ENCODE measurements at places on chromosomes 7 and 10.
A peak's percentile ranks its signal among the peaks of the same experiment; 100 is the strongest.

- no peak for DNase-seq
Observed at GRCh38 chr10:61623161-61623560, 39.6 kb upstream of the CABCOCO1 start.

GRCh38 chr7:116037401-116037800 is 6.8 kb upstream of the TFEC start:
- DNase-seq = no peak

GRCh38 chr7:79528421-79528820 is 75.0 kb upstream of the MAGI2 start:
- peak; percentile 4 for DNase-seq

- DNase-seq = no peak
Observed at GRCh38 chr10:29372920-29373319, 84.0 kb downstream of the LYZL1 start.

- DNase-seq = no peak
Observed at GRCh38 chr10:96376483-96376882, 17.7 kb upstream of the OPALIN start.

DNA sequence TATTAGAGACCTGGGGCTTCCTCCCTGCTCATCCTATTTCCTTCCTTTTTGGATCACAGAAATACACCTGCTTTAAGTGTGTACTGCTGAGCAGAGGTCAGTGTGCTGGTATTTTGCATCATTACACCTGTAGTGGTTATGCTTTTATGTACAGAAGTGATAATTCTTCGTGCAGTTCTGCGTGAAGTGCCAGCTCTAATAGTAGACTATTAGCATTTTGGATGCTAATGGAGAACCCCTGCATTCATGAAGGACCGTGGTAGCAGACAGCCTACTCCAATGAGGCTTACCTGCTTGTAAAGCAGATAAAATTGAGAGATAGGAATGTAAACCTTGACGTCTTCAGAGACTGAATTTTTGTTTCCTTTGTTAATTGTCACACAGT is 114.3 kb downstream of the CDK14 start:
- DNase-seq = no peak

- DNase-seq = no peak
Observed at GRCh38 chr7:152074673-152075072, 49.2 kb downstream of the GALNT11 start.

DNA sequence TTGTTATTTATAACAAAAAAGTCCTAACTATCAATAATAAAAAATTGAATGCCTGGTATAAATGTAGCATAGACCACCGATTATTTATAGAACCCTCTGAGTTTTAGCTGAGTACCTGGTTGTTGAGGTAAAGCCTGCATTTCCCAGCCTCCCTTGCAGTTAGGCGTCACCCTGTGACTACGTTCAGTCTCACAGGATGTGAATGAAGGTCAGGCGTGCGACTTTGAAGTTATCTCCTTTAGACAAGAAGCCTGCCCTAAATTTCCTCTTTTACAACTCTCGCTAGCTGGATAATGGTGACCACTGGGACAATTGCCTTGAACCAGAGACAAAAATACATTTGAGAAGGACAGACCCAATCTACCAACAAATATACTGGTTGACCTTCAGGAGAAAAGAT is 67.5 kb upstream of the TES start:
- no peak for DNase-seq

DNA sequence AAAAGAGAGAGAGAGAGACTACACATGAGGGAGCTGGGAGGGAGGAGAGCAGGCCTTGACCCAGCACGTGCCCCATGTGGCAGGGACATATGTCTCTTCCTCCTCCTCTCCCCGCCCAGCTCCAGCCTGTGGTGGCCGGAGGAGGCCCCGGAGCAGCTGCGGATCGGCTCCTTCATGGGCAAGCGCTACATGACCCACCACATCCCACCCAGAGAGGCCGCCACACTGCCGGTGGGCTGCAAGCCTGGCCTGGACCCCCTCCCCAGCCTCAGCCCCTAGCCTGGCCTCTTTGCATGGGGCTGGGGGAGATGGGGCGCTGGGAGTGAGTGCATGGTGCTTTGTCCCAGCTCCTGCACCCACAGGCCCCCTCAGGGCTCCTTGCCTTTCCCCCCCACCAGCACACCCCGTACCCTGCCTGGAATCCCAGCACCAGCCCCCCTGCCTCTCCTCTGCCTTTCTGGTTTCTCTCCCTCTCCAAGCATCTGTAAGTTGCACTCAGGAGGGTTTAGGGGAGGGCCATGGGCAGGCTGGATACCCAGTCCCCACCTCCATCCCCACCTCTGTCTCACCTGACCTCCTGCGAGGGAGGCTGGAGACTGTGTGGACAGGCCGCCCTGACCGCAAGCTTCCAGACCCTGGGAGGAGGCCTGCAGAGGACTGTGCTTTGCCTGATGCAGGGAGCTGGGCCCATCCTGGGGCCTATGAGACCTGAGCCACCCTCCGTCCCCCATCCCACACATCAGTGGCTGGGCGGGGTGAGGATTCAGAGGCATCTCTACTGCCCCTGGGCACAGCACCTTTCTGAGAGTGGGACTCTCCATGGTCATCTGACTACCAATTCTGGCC is 4.8 kb downstream of the UPK3B start:
- DNase-seq = no peak

GRCh38 chr10:113565364-113565763 is 12.5 kb downstream of the HABP2 start:
- DNase-seq = no peak

- DNase-seq = peak; percentile 42
Observed at GRCh38 chr10:91163269-91163868, 57.1 kb upstream of the PCGF5 start.

- DNase-seq = no peak
Observed at GRCh38 chr10:103096130-103096529, 96.9 kb downstream of the NT5C2 start.

GRCh38 chr10:123724747-123725146 is 58.6 kb downstream of the GPR26 start:
- no peak for DNase-seq

- DNase-seq = peak; percentile 21
Observed at GRCh38 chr10:88110355-88110754, 246.9 kb downstream of the PTEN start.

- no peak for DNase-seq
Observed at GRCh38 chr10:12243864-12244620, 48.1 kb downstream of the CDC123 start.

DNA sequence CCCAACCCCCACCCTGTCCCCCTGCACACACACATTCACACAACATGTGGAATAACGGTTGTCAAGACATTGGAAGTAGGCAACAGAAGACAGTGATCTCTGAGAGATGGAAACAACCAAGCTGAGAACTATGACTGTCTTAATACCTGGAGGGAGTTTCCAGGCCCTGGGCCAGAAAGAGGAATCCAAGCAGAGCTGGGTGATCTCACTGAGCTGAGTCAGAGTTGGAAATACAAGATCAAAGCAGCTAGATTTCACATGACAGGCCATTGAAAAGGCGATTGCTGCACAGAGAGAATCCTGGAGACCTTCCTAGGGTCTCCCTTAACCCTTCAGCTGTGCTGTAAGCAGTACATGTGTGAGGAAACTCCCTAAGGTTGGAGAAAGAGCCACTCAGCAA is 165.8 kb upstream of the PRSS1 start:
- peak; percentile 33 for DNase-seq

DNA sequence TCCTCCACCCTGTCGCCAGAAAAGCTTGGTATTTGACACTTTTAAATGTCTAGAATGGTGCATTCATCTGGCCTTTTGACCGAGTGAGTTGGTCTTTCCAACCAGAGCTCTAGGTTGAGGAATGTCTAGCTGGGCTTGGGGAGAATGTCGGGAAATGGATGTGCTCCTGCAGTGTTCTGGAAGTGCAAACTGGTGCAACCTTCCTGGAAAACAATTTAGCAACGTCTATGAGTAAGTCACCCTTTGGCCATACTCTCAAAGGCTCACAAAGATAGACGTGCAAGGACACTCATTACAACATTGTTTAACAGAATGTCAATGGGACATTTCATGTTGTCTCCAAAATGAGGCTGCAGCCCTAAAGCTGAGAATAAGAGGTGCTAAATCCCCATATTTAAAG is 12.2 kb upstream of the NMT2 start:
- no peak for DNase-seq

DNA sequence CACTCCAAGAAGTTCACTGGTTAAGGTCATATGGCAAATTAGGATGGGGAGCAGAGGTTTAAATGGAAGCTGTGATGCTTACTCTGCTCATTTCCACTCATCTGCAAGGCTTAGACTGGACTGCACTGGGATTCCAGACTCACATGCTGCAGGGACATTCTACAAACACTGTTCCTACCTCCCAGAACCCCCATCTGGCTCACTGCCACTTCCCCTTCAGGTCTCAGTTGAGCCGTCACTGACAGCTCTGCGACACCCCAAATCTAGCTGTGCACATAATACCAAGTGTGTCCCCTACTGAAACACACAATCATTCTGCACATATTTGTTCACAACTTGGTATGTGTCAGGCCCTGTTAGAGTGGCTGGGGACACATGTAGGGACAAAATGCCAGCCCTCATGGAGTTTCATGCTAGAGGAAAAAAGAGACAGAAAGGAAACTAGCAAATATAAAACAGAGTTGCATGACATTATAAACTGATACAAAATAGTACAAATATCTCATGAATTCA is 5.4 kb downstream of the PRKCQ start:
- no peak for DNase-seq

DNA sequence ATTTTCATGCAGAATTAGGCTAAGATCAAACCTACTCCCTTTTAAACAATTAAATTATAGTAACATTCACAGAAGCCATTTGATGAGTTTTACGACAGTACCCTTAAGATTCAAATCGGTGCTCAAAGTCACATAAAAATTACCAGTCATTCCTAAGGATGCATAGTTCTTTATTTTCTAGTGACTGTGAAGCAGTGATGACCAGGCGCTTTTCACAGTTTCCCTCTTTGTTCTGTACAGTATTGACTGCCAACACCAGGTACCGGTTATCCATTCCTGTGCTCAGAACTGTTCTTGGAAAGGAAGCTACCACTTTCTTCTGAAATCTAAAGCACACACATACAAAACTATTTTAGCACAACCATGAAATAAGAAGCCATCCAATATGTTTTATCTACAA is 1.9 kb downstream of the DNA2 start:
- DNase-seq = no peak

DNA sequence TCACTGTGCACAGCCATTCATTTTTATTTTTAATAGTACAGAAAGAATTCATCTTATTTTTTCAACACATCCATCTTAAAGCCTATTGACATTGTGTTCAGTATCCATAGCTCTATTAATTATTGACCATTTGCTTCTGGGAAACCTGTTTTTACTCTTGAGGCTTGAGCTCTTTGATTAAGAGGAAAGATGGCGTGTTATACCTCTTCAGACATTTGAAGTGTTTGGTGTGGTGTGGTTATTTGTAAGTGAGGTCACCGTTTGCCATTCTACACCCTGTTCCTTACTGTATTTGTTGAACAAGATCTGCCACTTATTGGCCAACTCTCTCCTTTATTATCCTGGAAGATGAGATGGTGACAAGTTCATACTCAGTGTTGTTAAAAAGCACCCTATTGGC is 18.4 kb downstream of the C7orf57 start:
- no peak for DNase-seq

DNA sequence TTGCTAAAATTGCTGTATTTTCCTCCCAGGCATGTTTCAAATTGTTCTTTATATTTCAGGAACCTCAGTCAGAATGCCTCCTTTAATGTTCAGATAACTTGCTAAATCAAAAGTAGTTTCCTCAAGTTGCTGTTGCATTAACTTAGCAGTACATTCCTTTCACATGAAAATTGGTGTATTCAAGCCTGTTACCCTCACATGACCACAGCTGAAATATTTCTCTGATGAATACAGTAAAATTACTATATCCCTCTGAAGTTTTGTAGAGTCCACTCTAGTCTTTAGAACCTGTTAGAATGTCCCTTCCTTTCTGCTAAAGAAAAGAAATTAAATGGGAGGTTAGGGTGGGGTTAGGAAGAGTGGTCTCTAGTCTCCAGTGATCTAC is 24.5 kb upstream of the C1GALT1 start:
- DNase-seq = no peak

DNA sequence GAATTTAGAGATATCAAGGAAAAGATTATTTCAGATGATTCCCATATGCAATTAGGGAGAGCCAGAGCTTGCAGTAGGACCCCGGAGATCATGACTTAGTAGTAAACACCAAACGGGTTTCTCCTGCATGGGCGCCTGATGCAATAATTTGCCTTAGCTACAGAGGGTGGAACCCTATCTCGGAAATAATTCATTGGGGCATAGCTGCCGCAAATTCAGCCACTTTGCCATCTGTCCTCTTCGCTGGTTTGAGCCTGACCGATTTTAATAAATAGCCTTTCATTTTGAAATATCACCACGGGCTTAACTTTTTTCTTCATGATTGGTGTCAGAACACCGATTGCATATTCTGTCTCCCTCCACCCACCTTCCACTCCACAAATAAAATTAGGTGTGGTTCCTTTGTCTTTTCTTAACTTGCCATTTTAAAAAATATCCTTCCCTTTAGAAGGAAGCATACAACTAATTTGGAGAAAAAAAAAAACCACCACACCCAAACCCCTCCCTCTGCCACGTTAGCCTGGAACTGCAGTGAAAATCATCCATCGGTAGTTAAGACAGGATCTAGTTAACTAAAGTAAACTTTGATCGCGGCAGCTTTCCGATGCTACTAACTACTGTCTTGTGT is 1.4 kb downstream of the GARS1 start:
- peak; percentile 42 for DNase-seq

- no peak for DNase-seq
Observed at GRCh38 chr7:80369321-80369720, 142.5 kb downstream of the GNAT3 start.

GRCh38 chr10:75894761-75895160 is 463.3 kb downstream of the LRMDA start:
- DNase-seq = no peak

DNA sequence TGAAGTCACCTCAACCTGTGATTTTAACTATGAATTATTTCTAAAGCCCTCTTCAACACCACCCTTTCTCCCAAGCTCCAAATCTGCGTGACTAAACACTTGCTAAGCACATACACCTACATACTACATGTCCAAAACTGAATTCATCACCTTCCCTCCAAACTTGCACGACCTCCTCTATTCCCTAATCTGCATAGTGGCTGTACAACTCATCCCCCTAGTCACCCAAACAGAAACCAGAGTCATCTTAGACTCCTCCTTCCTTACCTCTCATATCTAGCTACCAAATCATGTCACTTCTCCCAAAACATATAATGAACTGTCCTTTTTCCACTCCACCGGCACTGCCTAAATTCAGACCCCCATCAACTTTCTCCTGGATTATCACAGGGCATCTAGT is 16.2 kb downstream of the ARHGAP21 start:
- no peak for DNase-seq

DNA sequence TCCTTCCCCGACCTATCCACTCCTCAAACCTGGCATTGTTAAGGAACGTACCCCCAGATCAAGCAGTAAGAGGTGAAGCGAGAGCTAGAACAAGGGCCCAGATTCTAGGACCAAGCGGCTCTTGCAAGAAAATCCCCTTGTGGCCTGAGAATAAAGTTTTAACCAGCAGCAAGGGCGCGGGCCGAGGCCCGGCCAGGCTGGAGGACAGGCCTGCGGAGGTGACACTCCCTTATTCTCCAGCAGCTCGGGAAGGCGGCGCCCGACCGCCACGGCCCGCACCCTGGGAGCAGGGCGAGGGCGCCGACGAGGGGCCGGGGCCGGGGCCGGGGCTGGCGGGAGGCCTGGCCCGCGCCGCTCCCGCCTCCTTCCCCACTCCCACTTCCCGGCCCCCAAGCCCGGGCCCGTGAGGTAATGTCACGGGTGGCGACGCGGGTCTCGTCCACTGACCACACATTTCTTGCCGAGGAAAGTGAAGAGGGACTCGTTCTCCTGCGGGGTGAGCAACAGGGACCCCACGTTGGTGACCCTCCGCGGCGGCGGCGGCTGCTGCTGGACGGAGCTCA is 551 bp downstream of the WASL start:
- DNase-seq = peak; percentile 49

Measured in Calu3 (cell line).